NCI-H2227 treated with DMSO at 0.1 percent for 48 hours (cell line): ENCODE measurements at places on chromosomes 3 and 15.

DNA sequence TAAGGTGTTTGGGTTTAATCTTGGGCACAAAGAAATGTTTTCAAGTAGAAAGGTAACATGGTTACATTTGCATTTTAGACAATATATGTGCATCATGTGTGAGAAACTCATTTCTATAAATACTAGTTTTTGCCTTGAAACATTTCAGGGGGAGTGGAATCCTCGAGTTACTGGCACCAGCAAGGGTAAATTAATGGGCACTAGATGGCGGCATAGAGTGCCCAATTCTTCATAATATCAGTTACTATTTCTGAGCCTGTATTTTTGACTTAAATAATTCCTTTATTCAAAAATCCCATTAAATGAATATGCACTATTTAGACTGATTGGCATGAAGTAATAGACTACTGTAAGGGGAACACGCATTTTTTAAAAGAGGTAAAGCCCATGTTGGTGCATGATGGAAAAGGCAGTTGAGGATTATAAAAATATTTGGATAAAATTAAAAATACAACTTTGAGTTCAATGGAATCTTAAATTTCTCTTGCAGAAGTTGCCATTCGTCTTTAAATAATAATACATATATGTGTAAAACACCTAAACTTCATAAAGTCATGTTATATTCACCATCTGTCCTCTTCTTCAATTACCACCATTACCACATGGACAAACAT is 106.3 kb downstream of the ZBTB20 start:
- DNase-seq, result peak; percentile 25

GRCh38 chr3:59641169-59641899 is 591.5 kb upstream of the CFAP20DC start:
- DNase-seq, result no peak

- no peak for DNase-seq
These were observed 105.0 kb upstream of the P2RY1 start for GRCh38 chr3:152729906-152730305.

GRCh38 chr15:48392356-48392755 is 61.1 kb downstream of the DUT start:
- no peak for DNase-seq

DNA sequence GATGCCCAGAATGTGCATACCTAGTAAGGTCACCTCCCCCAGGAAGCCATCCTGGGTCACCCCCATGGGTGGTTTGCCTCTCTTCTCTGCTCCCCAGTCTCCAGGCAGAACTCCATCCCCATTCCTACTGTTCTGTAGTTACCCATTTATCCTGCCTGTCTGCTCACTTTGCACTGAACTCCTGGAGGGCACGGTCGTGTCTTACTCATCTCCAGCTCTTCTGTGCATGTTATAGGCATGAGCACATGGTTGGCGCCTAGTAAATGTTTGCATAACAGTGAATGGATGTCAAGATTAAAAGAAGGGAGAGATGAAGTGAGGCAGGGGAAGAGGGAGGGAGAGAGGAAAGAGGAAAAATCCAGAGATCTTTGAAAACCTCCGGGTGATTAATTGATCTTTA is 208.4 kb upstream of the TRIM42 start:
- DNase-seq, result no peak

DNA sequence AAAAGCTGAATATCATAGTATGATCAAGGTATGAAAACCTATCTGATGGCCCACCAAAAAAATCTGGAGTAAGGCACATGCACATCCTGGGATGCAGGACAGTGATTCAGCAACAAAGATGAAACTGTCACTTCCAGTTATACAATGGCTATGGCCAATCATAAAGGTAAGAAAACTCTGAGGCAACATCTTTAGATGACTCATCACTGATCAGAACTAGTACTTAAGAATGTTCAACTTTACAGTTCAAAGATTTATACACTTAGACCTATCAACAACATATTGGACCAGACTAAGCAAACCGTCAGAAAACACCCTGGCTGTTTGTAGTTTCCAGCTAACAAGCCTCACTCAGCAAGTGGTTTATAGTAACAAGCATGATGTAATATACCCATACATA is 21.3 kb upstream of the PLCH1 start:
- DNase-seq, result no peak

- DNase-seq, result no peak
These were observed 120.9 kb downstream of the ADAMTS9 start for GRCh38 chr3:64566859-64567258.

DNA sequence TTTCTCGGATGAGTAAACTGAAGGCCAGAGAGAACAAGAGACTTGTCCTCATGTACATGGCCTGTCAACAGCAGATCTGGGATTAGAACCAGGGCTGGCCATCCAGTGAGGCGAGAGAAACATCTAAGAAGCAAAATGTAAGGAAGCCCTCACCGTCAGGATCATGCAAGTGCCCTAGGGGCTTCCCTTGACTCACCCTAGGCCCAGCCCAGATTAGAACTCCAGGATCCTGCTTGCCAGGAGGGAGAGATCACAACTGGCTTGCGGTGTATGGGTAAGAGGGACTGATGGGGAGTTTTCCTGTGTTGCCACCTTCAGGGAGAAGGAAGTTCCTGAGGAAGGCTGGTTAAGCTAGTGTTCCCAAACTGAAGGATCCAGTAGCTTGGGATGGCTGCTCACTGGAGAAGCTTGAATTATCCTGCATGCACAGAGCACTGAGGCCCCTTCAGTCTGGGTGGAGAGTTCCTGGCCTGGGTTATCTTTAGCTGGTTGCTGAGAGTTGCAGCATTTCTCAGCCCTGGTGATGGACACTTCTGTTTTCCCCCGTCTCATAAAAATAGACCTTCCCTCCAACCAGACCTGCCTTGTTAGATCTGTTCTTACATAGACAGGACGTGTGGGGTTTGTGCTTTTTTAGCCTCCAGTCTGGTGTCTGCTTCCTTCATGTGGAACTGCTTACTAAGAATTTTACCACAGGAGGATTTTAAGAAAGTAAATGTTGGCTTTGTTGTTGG is 28.2 kb upstream of the XIRP1 start:
- no peak for DNase-seq

DNA sequence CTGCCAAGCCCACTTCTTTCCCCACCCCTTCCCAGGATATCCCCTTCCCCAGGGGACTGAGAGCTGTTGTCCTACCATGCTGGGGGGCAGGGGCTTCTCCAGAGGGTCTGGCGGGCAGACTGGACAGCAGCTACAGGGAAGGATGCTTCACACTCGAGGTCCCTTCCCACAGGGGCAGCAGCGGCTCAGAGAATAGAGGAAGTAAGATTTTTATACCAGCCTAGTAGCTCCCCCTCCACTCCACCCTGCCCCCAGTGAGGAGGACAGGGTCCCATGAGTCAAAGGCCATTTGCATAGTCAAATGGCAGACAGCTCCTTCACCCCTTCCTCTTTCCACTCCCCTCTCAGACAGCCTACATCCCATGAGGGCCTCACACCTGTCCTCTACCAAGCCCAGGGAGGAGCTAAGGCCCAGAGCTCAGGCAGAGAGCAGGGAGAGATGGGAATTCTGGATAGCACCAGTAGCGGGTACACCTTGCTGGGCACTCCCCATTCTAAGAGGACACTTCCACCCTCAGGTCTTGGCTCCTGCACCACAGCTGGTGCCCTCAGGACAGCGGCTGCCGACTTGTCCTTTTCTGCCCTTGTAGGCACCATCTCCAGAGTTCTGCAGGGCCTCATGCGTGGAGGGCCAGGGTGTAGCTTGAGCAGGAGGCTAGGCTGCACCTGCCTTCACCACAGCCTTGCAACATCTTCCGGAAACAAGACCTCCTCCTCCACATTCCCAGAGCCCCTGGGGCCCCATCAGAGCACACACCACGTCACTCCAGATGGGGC is at the start of gene TLR9:
Gene TLR9 (minus strand): TSS at position 194 of the 777 bp plus-strand sequence. CDS start 116 bp downstream, at position 78.
- no peak for DNase-seq

DNA sequence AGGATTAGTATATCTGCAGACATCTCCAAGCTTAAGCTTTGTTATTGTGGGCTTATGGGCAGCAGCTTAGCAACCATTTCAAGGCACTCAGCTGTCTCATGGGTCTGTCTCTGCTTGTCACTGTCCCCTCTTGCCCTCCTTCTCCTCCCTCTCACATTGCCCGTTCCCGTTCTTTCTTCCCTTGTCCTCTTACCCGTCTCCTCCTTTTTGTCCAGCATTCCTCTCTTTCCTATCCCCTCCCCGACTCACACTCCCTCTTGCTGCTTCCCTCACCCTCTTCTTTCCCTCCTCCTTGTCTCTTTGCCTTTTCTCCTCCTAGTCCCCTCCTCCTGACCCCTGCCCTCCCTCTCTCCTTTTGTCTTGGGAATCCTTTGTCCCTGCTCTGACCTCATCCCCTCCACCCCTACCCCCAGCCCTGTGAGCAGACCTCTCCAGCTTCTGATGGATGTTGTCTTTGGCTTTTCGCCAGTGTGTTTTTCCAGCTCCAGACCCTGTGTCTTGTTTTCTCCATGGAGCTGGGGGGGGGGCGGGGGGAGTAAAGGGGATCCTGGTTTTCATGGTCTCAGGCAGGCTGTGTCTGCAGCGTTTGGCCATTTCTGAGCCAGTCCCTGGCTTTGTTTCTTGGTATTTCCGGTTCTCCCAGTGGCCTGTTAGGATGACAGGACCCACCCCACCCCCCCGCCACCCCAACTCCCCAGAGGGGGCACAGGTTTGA is 47.9 kb upstream of the TRAK1 start:
- peak; percentile 34 for DNase-seq

- no peak for DNase-seq
These were observed 74.4 kb upstream of the KLHL25 start for GRCh38 chr15:85869124-85869523.

- DNase-seq, result no peak
These were observed 169.7 kb downstream of the PLCL2 start for GRCh38 chr3:17054301-17054981.

DNA sequence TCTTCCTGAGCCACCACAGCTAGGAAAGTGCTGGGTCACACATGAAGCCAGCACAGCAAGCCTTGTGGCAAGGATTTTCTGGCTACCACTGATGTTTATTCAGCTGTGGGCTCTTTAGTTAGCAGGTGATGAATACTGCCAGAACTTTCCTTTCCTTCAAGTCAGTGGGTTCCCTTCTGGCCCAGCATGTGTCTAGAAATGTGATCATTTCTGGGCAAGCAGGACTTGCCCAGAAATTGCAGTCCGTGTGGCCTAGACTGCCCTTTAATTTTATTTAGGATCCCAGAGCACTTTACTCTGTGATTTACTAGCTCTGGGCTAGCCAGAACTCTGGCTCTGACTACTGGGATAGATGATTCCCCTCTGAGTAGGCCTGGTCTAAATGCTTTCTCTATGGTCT is 397.5 kb downstream of the ZIC4 start:
- DNase-seq, result no peak

DNA sequence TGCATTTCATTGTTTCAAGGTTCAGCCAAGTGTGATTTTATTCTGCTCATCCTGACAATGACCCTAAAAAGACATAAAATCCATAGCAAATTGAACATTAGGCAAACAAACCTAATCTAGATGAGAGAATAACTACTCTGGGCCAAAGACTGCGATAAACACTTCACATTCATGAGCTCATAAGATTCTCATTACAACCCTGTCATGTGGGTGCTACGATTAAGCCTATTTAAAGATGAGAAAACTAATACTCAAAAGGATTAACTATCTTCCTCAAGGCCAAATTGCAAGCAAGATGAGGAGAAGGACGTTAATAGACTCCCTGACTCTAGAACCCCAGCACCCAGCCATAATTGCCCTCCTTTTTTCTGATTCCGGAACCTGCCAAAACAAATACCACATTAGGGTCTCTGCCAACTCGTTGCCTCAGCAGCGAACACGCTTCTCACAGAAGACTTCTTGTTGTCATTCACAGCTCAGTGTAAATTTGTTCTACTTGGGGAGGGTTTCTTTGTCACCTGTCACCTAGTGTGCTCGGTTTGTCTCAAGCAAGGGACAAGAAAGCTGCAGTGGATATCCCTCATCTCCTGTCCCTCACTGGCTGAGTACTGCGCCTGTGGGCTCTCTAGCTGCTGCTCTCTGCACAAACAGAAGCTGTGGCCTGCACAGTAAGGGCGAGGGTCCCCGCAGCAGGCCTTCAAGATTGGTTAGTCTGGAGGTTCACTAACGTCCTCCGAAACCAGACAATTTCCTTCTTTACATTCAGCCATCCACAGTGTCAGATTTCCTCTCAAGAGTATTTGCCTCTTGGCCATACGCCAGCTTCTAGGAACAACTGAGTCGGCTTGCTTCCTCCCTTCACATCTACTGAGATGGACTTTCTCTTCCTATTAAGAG is 200.0 kb upstream of the UBE2E2 start:
- no peak for DNase-seq
